Fibroblast of skin of back (primary cell): ENCODE measurements at places on chromosomes 6 and 20.
A peak's percentile ranks its signal among the peaks of the same experiment; 100 is the strongest.

DNA sequence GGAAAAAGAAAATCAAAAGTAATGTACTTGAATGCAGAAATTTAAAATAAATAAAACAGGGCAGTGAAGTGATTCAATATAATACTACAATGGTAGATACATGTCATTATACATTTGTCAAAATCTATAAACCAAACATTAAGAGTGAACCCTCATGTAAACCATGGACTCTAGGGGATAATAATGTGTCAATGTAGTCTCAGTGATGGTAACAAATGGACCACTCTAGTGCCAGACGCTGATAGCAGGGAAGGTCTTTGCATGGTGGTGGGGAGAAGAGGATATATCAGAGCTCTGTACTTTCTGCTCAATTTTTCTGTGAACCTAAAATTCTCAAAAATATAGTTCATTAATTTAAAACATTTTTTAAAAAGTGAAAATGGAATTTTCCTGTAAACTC is 19.8 kb upstream of the STXBP5 start:
- DNase-seq, result no peak

- no peak for DNase-seq
Measured at GRCh38 chr20:4711511-4711910, 10.2 kb upstream of the PRND start.

- DNase-seq, result no peak
Measured at GRCh38 chr6:39947611-39948068, 13.4 kb upstream of the MOCS1 start.

DNA sequence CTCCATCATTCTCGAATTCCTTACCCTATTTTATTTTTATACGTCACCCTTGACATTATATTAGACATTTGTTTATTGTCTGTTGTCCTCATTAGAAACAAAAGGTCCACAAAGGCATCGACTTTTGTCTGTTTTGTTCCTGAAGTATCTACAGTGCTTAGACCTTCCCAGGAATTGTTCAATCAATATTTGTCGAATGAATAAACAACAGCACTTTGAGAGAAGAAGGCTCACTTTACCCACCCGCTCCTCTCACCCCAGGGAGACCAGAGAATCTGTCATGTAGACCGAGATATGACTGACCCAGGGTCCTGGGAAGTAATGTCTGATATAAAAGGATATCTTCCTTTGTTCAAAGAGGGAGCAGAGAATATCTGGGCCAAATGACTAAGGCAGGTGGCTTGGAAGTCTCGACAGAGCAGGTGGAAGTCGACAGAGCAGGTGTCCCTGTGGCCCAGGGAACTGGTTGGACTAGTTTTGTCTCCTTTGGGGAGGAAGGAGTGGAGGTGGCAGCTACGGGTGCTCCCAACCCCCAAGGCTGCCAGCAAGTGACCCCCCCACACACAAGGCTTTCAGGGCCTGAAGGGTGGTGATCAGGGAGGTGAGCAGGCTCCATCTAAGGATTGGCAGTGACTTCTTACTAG is 14.8 kb upstream of the CHMP4B start:
- no peak for DNase-seq

DNA sequence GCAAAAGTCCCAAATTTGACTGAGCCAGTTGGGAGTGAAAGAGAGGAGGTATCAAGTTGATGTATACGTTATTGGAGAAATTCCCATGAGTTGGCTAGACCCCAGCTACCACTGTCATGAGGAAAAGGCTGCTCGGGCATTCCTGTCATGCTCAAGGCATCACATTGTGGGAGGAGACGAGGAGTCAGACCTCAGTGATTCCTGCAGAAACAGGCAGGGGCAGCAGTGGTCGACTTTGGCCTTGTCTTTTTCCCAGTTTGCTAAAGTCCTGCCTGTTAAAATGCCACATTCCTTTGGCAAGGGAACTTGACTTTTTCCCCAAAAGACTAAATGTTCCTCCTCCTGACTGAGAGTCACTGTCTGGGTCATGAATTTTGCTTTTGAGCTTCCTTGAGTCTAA is 295.5 kb upstream of the HS3ST5 start:
- DNase-seq, result peak; percentile 20

- DNase-seq, result no peak
Measured at GRCh38 chr6:44272999-44273566, 2.8 kb downstream of the TMEM151B start.

DNA sequence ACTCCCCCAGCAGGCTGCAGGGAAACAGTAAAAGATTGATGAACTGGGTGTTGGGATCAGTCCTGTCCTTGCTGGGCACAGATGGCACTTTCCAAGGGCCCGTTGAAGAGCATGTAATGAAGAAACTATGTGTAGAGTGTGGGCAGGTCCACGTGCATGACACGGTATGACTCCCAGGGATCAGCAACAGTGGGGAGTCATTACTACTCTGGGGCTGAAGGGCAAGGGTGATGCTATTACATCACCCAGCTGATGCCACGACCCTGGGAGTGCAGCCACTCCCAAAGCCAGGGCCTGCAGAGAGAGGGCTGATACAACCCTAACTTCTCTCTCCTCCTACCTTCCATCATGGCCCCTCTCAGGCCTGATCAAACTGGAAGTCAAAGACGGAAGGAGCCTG is 20.1 kb downstream of the KCNK17 start:
- DNase-seq, result no peak
